Cardiac muscle cell (in vitro differentiated cells and primary cell): ENCODE measurements at places on chromosomes 11 and 22. TPM values are rescaled to one million over a fixed set of nuclear protein-coding genes. Genes with fewer than 3 reads are reported as not detected.

DNA sequence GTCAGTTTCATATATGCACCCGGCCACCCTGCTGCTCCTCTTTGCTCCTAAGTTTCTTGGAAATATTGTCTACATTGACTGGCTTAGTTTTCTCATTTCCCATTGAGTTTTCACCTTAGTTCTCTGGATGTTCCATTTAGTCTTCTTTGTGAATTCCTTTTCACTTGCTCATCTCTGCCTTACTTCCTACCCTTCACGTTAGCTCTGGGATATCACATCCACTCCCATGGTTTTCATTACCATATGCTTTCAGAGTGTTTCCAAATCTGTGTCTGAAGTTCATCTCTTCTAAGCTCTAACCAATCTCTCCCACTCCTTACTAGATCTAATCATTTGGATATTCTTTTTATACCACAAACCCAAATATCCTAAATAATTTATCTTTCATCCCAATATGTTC is 226.4 kb downstream of the FAM76B start:
- no peaks in the 10 kb centered on the region for H3K27me3 ChIP-seq
- H3K27ac ChIP-seq: no peak overlapping the region
- peaks cover 5% of the 10 kb centered on the region for H3K4me1 ChIP-seq
- no peaks in the 10 kb centered on the region for H3K36me3 ChIP-seq

DNA sequence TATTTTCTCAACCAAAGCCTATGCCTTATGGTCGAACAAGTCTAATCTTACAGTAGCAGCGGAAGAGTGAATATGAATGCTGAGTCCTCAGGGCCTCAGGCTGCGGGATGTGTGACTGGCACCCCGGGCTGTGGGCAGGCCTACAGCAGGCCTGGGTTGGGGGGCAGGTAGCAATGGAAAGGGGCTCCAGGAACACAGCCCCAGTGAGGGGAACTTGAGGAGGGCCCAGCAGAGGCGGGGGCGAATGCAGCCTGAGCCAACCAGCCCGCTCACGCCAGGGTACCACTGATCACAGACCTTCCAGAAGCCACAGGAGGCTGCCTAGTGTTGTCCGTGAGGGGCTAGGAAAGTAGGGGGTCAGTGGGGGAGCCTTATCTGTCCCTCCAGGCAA is 11.3 kb upstream of the CD5 start:
- H3K27ac ChIP-seq: no peak overlapping the region
- H3K27me3 ChIP-seq: no peaks in the 10 kb centered on the region
- no peak for DNase-seq
- no peaks in the 10 kb centered on the region for H3K4me1 ChIP-seq
- no peaks in the 10 kb centered on the region for H3K36me3 ChIP-seq

GRCh38 chr11:16468735-16469453 is 112.5 kb upstream of the SOX6 start:
- no peak for DNase-seq
- H3K27ac ChIP-seq: no peak overlapping the region
- no peaks in the 10 kb centered on the region for H3K4me1 ChIP-seq
- no peak overlapping the region for H3K4me3 ChIP-seq
- no peaks in the 10 kb centered on the region for H3K36me3 ChIP-seq

DNA sequence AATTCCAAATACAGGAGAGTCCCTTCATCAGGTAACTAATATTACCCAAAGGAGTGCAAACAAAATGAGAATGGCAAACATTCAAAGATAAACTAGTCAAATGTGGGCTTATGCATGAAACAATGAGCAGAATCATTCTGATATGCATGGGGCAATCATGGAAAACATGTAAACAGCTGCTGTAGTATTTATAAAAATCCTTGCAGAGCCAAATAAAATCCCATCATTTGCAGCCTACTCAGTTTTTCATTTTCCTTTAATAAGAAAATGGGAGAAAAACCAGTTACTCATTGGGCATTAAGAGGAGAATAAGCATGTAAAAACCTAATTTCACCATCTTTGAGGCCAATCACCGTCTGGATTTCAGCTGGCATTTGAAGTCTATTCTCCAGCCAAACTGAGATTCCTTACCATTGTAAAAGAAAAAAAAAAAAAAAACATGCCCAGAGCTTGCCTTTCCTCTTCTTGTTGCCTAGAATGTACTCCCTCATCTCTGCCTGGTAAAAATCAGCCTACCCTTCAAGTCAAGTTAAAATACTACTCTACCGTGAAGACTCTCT is 249.1 kb downstream of the TTC28 start:
- no peak for DNase-seq
- peaks cover 19% of the 10 kb centered on the region for H3K4me1 ChIP-seq
- H3K27ac ChIP-seq: no peak overlapping the region
- no peaks in the 10 kb centered on the region for H3K27me3 ChIP-seq

The SMTNL1 gene
- 0.11 TPM in 1 of 2 replicates, not detected in the other for total RNA-seq

DNA sequence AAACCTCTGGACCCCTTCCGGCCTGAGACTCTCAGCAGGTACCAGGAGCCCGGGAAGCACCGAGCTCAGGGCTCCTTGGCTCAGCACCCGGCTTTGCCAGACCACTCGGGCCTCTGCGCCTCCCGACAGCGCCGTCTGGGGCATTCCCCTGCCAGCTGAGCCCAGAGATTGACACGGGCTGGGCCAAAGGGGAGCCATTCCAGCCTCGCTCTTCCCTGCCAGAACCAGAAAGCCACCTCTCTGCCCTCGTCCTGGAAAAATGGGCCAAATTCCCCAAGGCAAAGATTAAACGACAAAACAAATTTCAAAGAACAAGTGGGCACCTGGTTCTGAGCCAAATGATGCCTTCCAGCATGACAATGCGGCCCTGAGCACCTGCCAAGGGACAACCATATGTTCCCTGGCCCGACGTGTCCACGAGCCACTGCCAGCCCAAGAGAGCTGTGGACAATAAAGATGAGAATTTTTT is 59.3 kb downstream of the CELSR1 start:
- no peaks in the 10 kb centered on the region for H3K27me3 ChIP-seq
- H3K27ac ChIP-seq: no peak overlapping the region
- no peak overlapping the region for H3K4me3 ChIP-seq
- no peak for DNase-seq
- H3K36me3 ChIP-seq: no peaks in the 10 kb centered on the region

DNA sequence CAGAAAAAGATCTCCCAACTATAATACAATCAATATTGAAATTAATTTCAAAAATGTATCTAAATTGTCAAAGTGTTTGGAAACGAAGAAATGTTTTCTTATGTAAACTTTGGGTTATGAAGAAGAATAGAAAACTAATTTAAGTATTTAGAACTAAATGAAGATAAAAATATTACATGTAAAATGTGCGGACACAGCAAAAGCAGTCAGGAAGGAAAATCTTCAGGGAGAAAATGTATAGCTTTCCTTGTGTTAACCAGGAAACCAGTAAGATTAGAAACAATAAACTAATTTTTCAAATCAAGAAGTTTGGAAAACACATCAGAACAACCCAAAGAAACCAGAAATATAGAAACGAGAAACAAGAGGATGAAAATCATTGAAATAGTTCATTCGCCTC is 466.5 kb downstream of the BRD1 start:
- no peak for DNase-seq
- no peak overlapping the region for H3K4me3 ChIP-seq
- H3K27ac ChIP-seq: no peak overlapping the region
- peaks cover 13% of the 10 kb centered on the region for H3K4me1 ChIP-seq
- H3K36me3 ChIP-seq: no peaks in the 10 kb centered on the region
